ENCODE measurements at places on chromosomes 13 and 19. TPM values are rescaled to one million over a fixed set of nuclear protein-coding genes. Genes with fewer than 3 reads are reported as not detected.

GRCh38 chr13:97388373-97388772 lies 45.6 kb upstream of the RAP2A start:
- H3K27me3 ChIP-seq = no peaks in the 10 kb centered on the region
- DNase-seq = no peak
- H3K4me3 ChIP-seq = no peak overlapping the region
- peaks cover 4% of the 10 kb centered on the region for H3K36me3 ChIP-seq
- no peak overlapping the region for H3K27ac ChIP-seq

DNA sequence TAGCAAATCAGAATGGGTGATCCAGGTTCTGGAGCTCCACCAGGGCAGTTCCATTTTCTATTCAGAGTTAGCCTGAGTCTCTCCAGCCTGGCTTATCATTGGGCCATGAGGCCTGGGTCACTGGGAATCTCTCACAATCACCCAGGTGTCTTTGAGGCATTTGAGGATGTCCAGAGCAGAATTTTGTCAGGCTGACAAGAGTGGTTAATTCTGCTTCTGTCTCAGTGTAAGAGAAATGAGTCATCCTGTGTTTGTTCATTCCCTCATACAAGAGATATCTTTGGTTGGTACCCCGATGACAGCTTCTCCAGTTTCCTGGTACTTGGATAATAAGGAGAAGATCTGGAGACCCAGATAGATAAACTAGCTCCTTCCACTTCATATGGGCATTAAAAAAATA lies 10.4 kb downstream of the ZNF93 start:
- no peak for DNase-seq
- H3K36me3 ChIP-seq = no peaks in the 10 kb centered on the region
- H3K27ac ChIP-seq = no peak overlapping the region
- H3K4me1 ChIP-seq = no peaks in the 10 kb centered on the region

DNA sequence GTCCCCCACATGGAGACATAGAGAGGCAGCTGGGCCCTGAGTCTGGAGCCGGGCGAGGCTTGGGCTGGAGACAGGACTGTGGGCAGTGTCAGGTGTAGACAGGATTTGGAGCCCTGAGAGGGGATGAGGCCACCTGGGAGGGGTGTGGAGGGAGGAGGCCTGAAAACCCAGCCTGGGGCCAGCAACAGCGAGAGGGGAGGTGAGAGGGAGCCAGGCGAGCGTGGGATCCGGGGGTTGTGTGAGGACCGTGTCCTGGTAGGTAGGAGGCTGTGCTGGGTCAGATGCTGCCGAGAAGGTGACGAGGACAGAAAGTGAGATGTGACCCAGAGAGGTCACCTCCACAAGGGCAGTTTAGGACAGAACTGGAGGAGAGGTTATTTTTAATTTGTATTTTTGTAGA lies 7.4 kb downstream of the MPND start:
- no peak overlapping the region for H3K4me3 ChIP-seq
- no peaks in the 10 kb centered on the region for H3K27me3 ChIP-seq
- DNase-seq = no peak
- no peaks in the 10 kb centered on the region for H3K36me3 ChIP-seq

GRCh38 chr13:76809389-76809788 lies 76.8 kb downstream of the KCTD12 start:
- no peak overlapping the region for H3K4me3 ChIP-seq
- no peaks in the 10 kb centered on the region for H3K27me3 ChIP-seq
- no peak overlapping the region for H3K27ac ChIP-seq
- H3K36me3 ChIP-seq = no peaks in the 10 kb centered on the region
- DNase-seq = no peak

DNA sequence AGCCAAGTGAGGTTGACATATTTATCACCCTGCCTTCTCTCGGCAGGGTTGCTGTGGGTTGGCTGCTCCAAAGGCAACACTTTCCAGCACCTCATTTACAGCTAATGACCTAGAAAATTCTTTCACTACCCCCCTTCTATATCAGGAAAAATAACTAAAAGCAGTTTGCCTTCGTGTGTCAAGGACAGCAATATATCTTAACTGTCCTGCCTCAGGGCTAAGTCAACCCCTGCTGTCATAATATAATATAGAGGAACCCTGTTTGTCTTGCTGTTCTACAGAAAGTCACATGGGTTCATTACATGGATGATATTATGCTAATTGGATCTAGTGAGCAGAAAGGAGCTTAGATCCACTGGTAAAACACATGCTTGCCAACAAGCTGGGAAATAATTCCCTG lies 28.1 kb upstream of the USP12 start:
- H3K4me1 ChIP-seq = no peaks in the 10 kb centered on the region
- H3K4me3 ChIP-seq = no peak overlapping the region
- H3K27me3 ChIP-seq = no peaks in the 10 kb centered on the region
- H3K27ac ChIP-seq = no peak overlapping the region

The SHANK1 gene
- total RNA-seq = 1.6 TPM

GRCh38 chr13:31242367-31242766 lies 42.6 kb downstream of the B3GLCT start:
- H3K27ac ChIP-seq = no peak overlapping the region
- no peak for DNase-seq
- H3K4me1 ChIP-seq = no peaks in the 10 kb centered on the region
- no peaks in the 10 kb centered on the region for H3K27me3 ChIP-seq
- no peak overlapping the region for H3K4me3 ChIP-seq

- no peaks in the 10 kb centered on the region for H3K36me3 ChIP-seq
- no peak overlapping the region for H3K27ac ChIP-seq
- no peaks in the 10 kb centered on the region for H3K27me3 ChIP-seq
- peaks cover 30% of the 10 kb centered on the region for H3K4me1 ChIP-seq
- H3K4me3 ChIP-seq = no peak overlapping the region
- no peak for DNase-seq
Measured at GRCh38 chr13:109158383-109158782, 529.0 kb downstream of the MYO16 start.

- H3K27ac ChIP-seq = peak within 1 kb of the TSS; percentile 90
- H3K36me3 ChIP-seq = no peaks in the 10 kb centered on the region
- H3K4me3 ChIP-seq = peak within 1 kb of the TSS; percentile 95
- peaks cover 13% of the 10 kb centered on the region for H3K4me1 ChIP-seq
Measured at GRCh38 chr19:18636969-18637629, at the start of gene KLHL26. Gene KLHL26 (plus strand): TSS chr19:18637028. CDS start chr19:18637055, 27 bp downstream.

The EID2B gene
- 5.6 TPM for total RNA-seq

The ZNF554 gene
- 4.4 TPM for total RNA-seq

The GPR18 gene
- total RNA-seq = not detected

Measured in thoracic aorta (tissue), 2 donors.